ENCODE measurements at places on chromosomes 6 and 20.

GRCh38 chr20:47576516-47577033 lies 74.9 kb downstream of the NCOA3 start:
- DNase-seq, result no peak

DNA sequence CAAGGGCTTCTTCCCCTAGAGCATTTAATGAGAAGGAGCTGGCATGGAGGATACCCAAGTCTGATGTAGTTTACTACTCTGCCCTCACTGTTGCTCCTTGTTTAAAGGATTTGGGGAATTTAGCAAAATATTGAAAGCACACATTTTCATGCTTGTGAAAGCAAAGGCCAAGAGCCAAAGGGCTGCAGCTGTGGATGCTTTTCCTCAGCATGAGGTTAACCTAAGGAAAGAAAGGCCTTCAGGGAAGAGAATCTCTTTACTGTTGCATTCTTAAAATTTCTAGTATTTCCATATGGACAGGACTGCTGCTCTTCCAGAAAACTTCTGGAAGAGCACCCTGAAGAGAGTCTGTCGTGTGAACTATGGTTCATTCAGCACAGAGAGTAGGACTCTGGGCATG lies 45.9 kb upstream of the SASH1 start:
- no peak for DNase-seq

GRCh38 chr20:57243480-57244220 lies 22.8 kb downstream of the BMP7 start:
- DNase-seq, result no peak

DNA sequence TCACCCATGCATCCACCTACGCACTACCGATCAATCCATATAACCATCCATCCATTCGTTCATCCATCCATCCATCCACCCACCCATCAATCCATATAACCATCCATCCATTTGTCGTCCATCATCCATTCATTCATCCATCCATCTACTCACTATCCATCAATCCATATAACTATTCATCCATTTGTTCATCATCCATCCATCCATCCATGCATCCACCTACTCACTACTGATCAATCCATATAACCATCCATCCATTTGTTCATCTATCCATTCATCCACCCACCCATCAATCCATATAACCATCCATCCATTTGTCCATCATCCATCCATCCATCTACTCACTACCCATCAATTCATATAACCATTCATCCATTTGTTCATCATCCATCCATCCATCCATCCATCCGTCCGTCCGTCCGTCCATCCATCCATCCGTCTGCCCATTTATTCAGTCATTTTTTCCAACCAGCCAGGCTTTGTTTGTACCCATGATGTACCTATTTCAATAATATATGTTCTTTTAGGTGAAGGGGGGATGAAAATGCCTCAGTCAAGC lies 6.1 kb upstream of the BPIFB6 start:
- no peak for DNase-seq

DNA sequence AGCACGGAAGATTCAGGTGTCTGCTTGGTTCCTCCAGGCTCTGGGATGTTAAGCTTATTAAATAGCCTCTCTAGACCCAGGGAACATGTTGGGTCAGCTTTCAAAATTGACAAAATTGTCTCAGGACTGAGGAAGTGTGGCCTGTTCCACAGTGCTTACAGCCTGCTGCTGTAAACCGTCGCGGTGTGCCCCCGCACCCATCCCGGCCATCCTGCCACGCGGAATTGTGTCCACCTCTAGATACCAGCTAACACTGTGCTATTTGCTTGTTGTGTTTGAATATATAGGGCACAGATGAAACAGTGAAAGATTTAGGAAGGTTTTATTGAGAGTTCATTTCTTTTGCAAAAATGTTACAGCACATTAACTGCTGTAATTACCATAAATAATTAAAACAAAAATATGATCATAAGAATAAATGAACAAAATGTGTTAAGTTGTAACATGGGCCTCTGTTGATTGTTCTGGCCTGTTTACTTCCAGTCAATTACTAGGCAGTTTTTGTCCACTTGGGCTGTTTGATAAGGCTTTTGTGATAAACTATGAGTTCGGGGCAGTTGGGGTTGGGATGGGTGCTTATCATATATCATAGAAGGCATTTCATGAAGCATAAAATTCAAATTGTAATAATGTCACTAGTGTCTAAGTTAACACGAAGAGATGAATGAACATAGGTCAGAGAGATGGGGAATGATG lies 77.4 kb downstream of the ARID1B start:
- no peak for DNase-seq

GRCh38 chr6:33428224-33428965 lies 8.5 kb downstream of the SYNGAP1 start:
- no peak for DNase-seq

- DNase-seq, result no peak
These were observed 66.3 kb downstream of the PPP1R3G start for GRCh38 chr6:5151360-5151954.

GRCh38 chr6:11307226-11307625 lies 74.8 kb upstream of the NEDD9 start:
- DNase-seq, result no peak

- DNase-seq, result no peak
These were observed 2.8 kb upstream of the RBPJL start for GRCh38 chr20:45303586-45304463.

DNA sequence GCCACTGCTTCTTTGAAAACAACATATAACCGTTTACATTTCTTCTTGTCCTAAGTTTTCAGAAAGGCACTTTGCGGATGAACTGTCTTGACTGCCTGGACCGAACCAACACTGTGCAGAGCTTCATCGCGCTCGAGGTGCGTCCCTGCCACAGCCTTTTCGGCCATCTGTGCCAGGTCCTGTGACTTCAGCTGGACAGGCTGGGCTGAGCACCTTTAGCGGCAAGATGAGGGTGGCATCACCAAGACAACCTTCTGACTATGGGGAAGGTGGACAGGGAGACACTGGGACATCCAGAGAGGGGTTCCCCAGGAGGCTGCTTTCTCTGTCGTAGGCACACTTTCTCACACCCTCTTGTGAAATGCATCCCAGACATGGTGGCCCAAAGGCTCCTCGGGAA lies 82.1 kb downstream of the SYNJ2 start:
- DNase-seq, result no peak

- no peak for DNase-seq
These were observed 268.0 kb downstream of the SMOC2 start for GRCh38 chr6:168708984-168709383.

DNA sequence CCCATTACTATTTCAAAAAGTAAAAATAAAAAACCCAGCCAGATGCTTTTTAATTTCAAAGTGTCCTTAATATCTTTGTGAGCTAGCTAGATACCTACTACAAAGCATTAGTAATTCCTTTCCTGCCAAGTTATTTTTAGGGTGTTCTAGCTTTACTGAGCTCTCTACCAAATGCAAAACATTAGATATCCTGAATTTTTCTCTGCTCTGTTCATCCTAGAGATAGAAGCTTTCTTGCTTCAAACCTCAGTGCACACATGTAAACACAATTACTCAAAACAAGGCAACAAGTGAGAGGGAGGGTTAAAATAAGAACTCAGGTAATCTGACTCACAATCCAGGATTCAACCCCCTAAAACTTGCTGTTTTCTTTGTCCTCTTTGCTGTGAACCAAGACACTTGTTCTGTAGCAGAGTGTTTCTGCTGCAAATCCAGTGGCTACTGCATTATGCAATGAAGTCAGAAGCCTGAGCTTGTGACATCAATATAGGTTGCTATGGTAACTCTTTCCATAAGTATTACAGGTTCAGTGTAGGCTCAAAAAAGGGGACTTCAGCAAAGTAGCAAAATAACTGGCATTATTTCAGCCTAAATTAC lies 72.6 kb upstream of the STXBP5 start:
- DNase-seq, result no peak

DNA sequence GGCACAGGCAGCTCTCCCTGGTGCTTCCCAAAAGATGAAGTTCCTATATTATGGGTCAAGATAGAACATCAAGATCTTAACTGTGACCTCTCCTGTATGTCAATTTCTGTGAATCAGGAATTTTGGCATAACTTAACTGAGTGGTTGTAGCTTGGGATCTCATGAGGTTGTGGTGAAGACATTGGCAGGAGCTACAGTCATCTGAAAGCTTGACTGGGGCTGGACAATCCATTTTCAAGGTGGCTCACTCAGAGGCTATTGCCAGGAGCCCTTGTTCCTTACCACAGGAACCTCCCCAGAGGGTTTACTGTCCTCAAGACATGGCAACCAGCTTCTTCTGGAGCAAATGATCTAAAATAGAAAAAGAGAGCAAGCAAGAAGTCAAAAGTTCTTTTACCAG lies 252.2 kb downstream of the ADGB start:
- no peak for DNase-seq

DNA sequence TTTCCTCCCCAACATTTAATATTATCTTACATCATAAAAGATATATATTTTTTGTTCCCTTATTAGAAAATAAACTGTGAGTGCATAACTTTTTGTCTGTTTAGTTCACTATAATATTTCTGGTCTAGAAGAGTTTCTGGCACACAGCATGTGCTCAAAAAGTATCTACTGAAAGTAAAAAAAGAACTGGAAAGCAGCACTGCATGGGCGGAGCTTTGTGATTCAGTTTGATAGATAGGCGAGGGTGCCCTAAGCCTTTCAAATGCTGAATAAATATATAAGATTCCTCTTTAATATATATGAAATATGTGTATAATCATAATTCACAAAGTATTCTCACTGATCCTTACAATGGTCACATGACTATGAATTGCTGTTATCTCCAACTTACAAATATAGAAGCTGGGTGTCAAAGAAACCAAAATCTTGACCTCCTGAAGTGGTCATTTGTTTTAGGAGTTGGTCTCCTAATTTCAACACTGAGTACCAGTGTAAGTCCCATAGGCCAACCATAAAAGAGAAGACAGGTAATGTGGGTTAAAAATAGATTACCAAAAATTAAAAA lies 50.8 kb downstream of the OR2B2 start:
- no peak for DNase-seq

DNA sequence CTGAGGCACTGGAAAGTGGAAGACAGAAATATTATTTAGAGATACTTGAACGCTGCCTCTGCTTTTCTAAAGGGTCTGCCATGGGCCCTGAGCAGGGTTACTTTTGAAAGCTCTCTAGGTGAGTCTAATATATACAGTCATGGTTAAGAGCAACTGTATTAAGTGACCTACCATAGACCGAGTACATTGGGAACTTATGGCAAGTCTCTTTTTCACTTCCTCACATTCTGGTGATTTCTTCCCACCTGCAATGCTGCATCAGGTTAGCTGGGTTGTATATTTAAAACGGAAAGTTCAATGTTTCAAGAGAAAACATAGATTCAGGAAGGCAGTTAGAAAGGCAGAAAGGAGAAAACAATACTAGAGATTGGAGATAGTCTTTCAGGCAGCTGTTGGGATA lies 154.7 kb downstream of the PHF3 start:
- no peak for DNase-seq

DNA sequence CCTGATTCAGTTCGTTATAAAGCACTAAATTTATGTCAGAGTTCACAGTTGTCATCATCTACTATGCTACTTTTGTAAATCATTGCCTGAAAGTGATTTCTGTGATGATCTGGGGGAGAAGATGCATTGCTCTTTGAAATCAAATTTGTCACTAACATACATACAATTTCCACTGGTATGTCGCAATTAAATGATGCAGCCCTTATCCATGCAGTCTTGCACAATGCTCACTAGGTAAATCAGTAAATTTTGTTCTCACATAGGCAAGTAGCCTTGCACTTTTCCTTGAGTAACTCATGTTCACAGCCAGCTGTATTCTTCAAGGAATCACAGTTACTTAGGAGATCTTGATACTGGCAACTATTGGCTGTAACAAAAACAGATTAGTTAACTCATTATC lies 20.8 kb downstream of the CRISP2 start:
- no peak for DNase-seq

GRCh38 chr6:169894377-169894960 lies 143.0 kb downstream of the ERMARD start:
- DNase-seq, result no peak

DNA sequence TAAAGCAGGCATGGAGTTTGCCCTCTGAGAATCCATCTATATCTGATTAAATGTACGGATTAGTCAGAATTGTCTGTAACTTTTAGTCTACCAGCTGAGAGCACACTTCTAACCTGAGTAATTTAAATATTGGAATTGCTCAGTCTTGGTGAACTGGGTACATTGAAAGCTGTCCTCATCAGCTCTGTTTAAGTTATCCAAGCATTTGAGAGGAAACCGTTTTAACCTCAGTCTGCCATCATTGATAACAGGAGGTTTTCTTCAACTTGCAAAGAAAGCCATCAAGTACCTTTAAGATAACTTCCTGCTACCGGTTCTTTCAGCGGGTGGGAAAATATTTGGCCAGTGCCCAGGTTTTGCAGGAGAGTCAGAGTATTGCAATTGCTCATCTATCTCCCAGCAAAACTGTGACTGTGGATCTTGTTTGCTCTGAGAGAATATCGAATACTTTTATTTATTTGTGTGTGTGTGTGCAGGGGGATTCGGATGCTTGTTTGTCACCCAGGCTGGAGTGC lies 31.1 kb upstream of the F13A1 start:
- DNase-seq, result no peak

GRCh38 chr20:23995905-23996666 lies 7.5 kb upstream of the GGTLC1 start:
- peak; percentile 30 for DNase-seq

GRCh38 chr6:2344319-2344905 lies 99.0 kb upstream of the GMDS start:
- DNase-seq, result no peak

GRCh38 chr20:12596863-12597262 lies 411.9 kb upstream of the SPTLC3 start:
- DNase-seq, result no peak

GRCh38 chr6:3526962-3527650 lies 70.3 kb upstream of the SLC22A23 start:
- DNase-seq, result no peak

GRCh38 chr6:6584310-6585002 lies 4.1 kb upstream of the LY86 start:
- no peak for DNase-seq

DNA sequence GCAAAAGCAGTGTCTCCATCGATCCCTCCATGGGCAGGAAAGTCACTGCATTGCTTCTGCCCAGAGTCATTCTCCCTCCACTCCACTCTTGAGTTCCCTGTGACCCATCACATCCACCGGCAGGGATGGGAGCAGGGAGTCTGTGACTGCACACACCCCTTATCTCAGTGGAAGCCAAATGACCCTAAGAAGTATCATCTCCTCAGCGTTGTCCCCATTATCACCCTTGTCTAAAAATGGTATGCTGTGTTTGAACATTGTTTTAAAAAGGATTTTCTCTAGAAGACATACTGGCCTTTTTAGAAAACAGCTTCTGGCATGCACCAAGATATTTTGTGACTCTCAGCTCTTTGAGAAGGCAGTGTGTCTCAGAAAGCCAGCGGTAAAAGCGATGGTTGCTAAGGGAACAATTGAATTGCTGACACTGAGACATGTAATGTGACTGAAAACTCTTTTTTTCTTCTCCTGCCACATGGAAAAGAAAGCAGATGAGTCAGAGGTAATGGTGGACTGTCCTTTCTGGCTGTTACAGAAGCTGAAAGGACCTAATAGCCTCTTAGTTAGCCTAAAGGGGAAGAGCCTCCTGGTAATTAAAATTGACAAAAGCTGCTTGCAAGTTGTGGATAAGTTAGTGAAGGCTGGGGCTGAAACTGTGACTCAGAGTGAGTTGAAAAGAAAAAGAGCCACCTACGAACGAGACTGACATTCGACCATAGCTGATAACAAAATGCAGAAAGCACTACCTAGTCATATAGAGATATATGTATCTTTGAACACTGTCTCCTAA lies 120.5 kb downstream of the MAP3K7 start:
- peak; percentile 42 for DNase-seq
